Renal cortex interstitium (tissue), 15 donors: ENCODE measurements at places on chromosomes 4 and X. TPM values are rescaled to one million over a fixed set of nuclear protein-coding genes. Genes with fewer than 3 reads are reported as not detected.

The USP17L13 gene
- polyA plus RNA-seq: not detected

The GUCY1A1 gene
- polyA plus RNA-seq: 81.1 TPM

The SMIM31 gene
- 0.21 TPM for polyA plus RNA-seq

The MAGEE2 gene
- polyA plus RNA-seq: 0.47 TPM

The ANAPC4 gene
- polyA plus RNA-seq: 49.6 TPM

The NIPAL1 gene
- polyA plus RNA-seq: 11.1 TPM

The ASB9 gene
- polyA plus RNA-seq: 13.7 TPM

The GASK1B gene
- 36.1 TPM for polyA plus RNA-seq

The RAB39B gene
- polyA plus RNA-seq: 2.3 TPM

The HMGB3 gene
- polyA plus RNA-seq: 173 TPM

The CRMP1 gene
- polyA plus RNA-seq: 51.0 TPM

The MAGEC1 gene
- polyA plus RNA-seq: not detected

The BEX1 gene
- polyA plus RNA-seq: 63.7 TPM

The FAM9C gene
- polyA plus RNA-seq: 0.48 TPM

The RBMXL3 gene
- not detected for polyA plus RNA-seq

The SORCS2 gene
- polyA plus RNA-seq: 8.3 TPM

The SSX1 gene
- polyA plus RNA-seq: not detected

The RHOH gene
- polyA plus RNA-seq: 0.61 TPM

The FREM3 gene
- 0.36 TPM for polyA plus RNA-seq

The PFKFB1 gene
- polyA plus RNA-seq: 0.64 TPM

The PRRG3 gene
- polyA plus RNA-seq: 4.8 TPM

The CXCL11 gene
- polyA plus RNA-seq: 0.51 TPM

The F9 gene
- polyA plus RNA-seq: not detected

The TMPRSS11D gene
- polyA plus RNA-seq: not detected

The LAMTOR3 gene
- polyA plus RNA-seq: 87.4 TPM

The MAP3K15 gene
- 8.3 TPM for polyA plus RNA-seq

The MND1 gene
- polyA plus RNA-seq: 13.3 TPM

The ADH4 gene
- polyA plus RNA-seq: 1.6 TPM

The TASL gene
- 0.42 TPM for polyA plus RNA-seq

The ARSJ gene
- polyA plus RNA-seq: 16.5 TPM

The MAGEB17 gene
- not detected for polyA plus RNA-seq
